ENCODE measurements at places on chromosomes 1 and 21.

- no peak for DNase-seq
Observed at GRCh38 chr1:67597336-67597735, 87.7 kb upstream of the GADD45A start.

- no peak for DNase-seq
Observed at GRCh38 chr1:180961622-180962021, 48.9 kb downstream of the KIAA1614 start.

DNA sequence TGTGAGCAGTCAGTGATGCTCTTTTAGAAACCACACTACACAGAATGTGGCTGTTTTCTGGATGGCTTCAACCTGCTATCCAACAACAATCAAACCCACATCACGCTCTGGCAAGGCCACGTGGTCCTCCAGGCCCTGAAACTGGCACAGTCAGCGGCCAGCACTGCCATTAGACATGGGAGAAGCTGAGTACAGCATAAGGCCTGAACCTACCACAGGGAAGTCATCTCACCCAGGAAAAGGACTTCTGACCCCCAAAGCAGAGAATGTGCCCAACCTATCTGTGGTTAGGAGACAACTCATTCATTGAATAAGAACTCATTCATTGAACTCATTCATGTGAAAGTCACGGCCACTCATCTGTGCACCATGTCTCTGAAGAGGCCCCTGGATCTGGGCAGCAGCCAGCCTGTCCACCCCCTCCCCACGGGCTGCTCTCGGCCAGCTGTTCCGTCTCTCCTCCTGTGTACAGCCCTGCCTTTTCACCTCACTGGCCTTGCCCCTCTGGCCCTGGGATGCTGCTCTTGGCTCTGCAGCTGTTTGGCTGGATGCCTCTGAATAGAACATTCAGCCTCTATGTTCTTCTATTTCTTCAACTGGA, 41.1 kb downstream of the C1orf198 start:
- no peak for DNase-seq

- DNase-seq, result no peak
Observed at GRCh38 chr1:183674886-183675285, 21.8 kb upstream of the APOBEC4 start.

- DNase-seq, result no peak
Observed at GRCh38 chr1:90727917-90728501, 10.9 kb upstream of the BARHL2 start.

GRCh38 chr1:42146626-42147320, 6.4 kb upstream of the GUCA2B start:
- peak; percentile 82 for DNase-seq

DNA sequence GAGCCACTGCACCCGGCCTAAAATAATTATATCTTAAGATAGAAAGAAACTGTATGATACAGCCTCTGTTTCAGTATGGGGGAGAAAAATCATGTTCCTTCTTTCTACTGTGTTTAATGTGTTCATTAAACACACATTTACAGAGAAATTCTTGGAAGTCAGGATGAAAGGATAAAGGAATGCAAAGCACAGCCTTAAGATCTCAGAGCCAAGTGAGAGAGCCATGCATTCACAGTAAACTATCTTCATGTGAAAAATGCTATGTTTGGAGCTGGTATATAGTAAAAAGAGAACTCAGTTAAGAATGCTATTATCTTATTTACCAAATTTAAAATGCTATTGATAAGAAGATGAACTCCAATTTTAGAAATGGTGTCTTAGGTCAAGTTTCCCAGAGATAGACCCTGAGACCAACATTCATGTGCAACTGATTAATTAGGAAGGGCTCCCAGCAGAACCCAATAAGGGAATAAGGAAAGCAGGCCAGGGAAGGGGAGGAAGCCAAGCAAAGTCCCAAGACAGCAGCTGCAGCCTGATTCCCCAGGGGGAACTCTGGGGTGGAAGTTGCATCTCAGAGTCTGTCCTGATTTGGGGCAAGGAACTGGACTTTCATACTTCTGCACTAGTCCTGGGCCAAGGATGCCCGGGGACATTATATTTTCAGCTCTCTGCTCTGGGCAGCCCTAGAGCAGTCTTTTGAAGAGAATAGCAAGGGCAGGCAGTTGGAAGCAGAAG, 130.0 kb upstream of the ZNF648 start:
- no peak for DNase-seq

DNA sequence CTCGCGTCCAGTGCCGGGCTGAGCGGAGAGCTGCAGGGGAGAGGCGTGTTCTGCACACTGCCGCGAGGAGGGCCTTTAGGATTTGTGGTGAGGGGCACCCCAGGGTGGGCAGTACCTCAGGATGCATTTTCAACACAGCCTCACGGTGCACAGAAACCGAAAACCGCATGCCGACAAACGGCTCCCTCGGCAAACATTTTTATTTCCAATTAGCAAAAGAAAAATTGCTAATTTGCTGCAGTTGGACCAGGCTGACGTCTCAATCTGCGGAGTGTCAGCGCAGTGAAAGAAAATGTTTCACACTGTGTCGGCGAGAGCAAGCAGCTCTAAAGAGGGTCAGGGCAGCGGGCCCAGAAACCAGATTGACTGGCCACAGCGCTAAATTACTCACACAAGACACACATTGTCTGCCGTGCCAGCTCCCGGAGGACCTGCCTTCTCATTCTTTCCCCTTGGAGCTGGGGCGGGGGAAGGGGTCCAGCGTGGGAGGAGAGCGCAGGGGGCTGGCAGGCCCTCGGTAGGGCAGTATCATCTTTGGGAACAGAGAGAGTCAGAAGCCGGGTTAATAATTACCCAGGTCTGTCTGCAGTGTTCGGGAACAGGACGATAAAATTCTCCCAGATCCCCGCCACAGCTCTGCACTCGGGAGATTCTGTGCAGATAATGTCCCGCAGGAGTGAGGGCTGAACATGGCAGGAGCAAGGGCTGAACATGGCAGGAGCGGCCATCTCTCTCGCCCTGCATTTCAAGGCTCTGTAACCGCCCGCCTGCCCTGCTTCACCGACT, 150.2 kb downstream of the PRDM16 start:
- DNase-seq, result no peak

DNA sequence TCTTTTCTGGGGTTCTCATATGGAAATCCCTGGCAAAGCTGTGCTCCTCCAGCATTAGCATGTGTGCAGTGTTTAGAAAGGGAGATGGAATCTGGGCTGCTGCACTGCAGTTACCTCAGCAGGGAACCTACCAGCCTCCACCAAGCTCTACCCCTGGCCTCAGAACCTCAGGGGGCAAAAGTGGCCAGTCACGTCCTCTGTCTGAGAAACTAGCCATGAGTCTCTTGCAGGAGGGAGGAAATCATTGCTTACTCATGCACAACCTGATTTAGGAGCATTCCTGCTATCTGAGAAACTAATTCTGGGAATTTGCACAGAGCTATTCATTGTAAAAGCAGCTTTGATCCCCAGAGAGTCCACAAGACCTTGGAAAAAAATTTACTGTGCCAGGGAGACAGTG, 80.6 kb upstream of the IPO9 start:
- no peak for DNase-seq

- no peak for DNase-seq
Observed at GRCh38 chr1:65422241-65423203, 2.1 kb downstream of the LEPR start.

- no peak for DNase-seq
Observed at GRCh38 chr1:45863218-45863617, 59.8 kb downstream of the MAST2 start.

GRCh38 chr1:172622541-172622940, 36.4 kb upstream of the FASLG start:
- no peak for DNase-seq

- DNase-seq, result no peak
Observed at GRCh38 chr1:43645461-43645860, 4.5 kb upstream of the KDM4A start.

GRCh38 chr1:193216920-193217319, 30.5 kb upstream of the B3GALT2 start:
- no peak for DNase-seq

GRCh38 chr1:101238031-101238628, 1.3 kb downstream of the S1PR1 start:
- no peak for DNase-seq

- no peak for DNase-seq
Observed at GRCh38 chr1:232968965-232969364, 18.6 kb downstream of the NTPCR start.

- DNase-seq, result no peak
Observed at GRCh38 chr1:159941591-159942560, 3.5 kb downstream of the IGSF9 start.

- no peak for DNase-seq
Observed at GRCh38 chr1:55055084-55055882, 15.9 kb downstream of the PCSK9 start.

- DNase-seq, result peak; percentile 58
Observed at GRCh38 chr1:43530483-43531106, at the start of gene PTPRF. Gene PTPRF, plus strand, starts transcription at chr1:43530883. Its CDS starts 14,193 bp downstream, at chr1:43545076.

- peak; percentile 78 for DNase-seq
Observed at GRCh38 chr1:64268653-64269557, 65.5 kb downstream of the UBE2U start.

GRCh38 chr1:1591452-1591851, 8.5 kb downstream of the FNDC10 start:
- no peak for DNase-seq

- no peak for DNase-seq
Observed at GRCh38 chr1:64502931-64503330, 33.0 kb downstream of the CACHD1 start.

DNA sequence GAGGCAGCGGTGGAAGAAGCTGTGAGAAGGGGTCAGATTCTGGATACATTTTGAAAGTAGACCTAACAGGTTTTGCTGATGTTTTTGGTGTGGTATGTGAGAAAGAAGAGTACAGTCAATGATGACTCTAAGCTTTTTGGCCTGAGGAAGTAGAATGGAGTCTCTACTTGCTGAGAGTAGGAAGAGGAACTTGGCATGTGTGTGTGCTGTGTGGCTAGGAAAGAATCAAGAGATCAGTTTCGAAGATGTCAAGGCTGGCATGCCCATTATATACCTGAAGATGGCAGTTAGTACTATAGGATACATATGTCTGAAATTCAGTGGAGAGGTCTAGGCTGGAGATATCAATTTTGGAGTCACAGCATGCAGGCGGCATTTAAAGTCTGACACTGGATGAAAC, 64.4 kb downstream of the MAB21L3 start:
- no peak for DNase-seq

DNA sequence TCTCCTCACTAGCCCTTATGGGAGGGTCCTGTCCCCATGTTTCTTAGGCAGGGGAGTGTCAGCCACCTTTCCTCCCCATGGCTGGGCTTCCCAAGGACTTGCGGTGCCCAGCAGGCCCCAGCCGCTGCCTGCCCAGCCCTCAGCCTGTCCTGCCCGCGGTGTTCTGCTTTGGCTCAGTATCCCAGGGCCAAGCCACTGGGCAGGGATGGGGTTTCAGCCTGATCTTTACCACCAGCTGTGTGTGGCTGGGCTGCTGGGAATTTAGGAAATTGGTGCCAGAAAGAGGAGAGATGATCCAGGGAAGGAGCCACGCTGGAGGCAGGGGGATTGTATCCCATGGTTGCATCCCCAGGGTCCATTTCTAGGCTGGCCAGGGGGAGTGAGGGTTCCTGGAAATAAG, 6.9 kb upstream of the IGFN1 start:
- DNase-seq, result no peak

GRCh38 chr1:109909561-109909960, 1.1 kb upstream of the CSF1 start:
- no peak for DNase-seq

DNA sequence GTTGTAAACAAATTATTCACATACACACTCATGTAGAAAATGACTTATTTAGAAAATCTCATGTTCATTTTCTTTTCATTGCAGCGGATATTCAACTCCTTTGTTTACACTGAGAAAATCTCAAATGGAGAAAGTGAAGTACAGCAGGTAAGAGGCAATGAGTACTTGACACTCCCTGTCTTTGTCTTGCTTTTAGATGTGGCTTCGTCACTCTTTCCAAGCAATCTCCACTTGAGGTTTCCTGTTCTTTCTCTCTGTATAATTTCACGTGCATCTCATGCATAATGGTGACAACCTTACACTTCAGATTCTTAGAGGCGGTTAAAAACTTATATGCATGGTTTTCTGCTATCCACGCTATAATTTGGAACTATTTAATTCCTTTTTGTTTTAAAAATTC, 80.6 kb downstream of the CACHD1 start:
- DNase-seq, result no peak

DNA sequence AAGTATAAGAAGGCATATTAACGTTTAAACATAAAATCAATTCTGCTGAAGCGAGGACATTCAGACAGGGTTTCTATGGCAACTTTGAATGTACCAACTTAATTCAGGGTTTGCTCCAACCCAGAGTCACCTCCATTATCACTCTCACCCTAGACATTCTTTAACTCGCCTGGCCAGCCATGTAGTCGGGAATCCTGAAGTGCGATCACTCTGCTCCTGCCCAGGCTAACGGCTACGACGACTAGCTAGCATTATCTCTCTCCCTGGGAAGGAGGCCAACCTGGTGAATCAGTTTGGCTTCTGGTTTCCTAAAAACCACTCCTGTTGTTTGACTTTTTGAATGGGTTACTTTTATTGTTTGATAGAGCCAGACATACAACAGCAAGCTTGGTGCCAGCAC, 38.9 kb upstream of the ZBTB18 start:
- DNase-seq, result no peak

- no peak for DNase-seq
Observed at GRCh38 chr1:31295874-31296485, 608 bp downstream of the SNRNP40 start.

DNA sequence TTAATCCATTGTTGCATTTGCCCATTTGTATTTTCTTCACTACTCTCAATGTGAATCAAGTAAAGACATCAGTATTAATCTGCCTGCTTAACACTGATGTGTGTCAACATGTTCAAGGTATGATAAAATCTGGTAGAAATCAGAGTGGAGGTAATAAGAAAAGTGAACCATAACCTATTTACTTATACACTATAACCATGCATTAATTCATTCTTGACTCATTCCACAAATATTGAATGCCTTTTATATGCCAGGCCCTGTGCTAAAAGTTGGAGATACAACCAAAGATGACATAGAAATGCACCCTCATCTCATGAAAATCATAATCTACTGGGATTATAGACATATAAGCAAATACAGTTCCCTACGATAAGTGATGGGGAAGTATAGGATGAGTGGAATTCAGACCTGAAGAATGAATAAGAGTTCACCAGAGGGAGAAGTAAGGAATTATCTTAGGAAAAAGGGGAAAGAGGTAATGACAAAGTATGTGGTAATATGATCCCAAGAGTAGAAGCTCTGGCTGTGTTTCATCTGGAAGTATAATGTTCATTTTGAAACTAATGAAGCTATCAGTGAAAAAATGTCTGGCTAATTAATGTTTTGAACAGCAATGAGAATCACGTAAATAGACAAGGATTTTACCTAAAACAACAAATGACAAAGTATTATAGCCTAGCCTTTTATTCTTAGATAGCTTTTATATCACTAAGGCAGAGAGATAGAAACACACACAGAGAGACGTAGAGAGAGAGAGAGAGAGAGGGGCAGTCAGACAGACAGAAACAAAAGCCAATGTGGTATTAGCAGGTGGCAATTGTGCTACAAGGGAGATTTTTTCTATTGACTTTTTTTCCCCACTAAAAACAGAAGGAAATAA, 7.0 kb upstream of the RWDD3 start:
- no peak for DNase-seq

Data from mesothelial cell of epicardium (in vitro differentiated cells).